ENCODE measurements at places on chromosomes 5 and 9.

- DNase-seq = no peak
Observed at GRCh38 chr9:135772702-135773493, 70.9 kb downstream of the KCNT1 start.

GRCh38 chr9:90870621-90871326, 69.2 kb downstream of the SYK start:
- peak; percentile 31 for DNase-seq

- DNase-seq = no peak
Observed at GRCh38 chr5:483434-484140, 40.6 kb downstream of the EXOC3 start.

- DNase-seq = no peak
Observed at GRCh38 chr9:87855061-87855460, 27.6 kb upstream of the SPATA31E1 start.

DNA sequence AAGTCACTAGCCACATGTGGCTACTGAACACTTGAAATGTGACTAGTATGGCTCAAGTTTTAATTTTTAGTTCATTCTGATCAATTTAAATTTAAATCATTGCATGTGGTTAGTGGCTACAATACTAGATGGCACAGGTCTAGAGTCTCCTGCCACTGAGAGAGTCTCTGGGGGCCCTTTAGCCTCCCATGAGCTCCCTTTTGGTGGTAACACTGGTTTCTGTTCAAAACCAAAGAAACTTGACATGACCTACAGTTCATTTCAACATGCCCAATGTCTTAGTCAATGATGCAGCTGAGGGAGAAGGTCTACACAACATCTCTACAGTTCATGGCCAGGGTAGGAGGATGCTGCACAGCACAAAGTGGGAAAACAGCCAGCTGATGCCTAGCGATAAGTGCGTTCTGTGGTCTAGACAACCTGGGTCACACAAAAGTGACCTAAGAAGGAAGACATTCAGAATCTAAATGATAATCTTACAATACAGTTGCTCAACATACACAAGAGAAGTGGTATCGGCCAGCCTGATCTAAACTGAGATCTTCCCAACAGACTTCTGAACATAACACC, 121.0 kb downstream of the AUH start:
- no peak for DNase-seq

- no peak for DNase-seq
Observed at GRCh38 chr5:1793301-1793740, 6.3 kb downstream of the MRPL36 start.

- DNase-seq = no peak
Observed at GRCh38 chr5:54004697-54005096, 305.7 kb downstream of the ARL15 start.

GRCh38 chr5:112687306-112687705, 50.4 kb upstream of the APC start:
- DNase-seq = no peak

DNA sequence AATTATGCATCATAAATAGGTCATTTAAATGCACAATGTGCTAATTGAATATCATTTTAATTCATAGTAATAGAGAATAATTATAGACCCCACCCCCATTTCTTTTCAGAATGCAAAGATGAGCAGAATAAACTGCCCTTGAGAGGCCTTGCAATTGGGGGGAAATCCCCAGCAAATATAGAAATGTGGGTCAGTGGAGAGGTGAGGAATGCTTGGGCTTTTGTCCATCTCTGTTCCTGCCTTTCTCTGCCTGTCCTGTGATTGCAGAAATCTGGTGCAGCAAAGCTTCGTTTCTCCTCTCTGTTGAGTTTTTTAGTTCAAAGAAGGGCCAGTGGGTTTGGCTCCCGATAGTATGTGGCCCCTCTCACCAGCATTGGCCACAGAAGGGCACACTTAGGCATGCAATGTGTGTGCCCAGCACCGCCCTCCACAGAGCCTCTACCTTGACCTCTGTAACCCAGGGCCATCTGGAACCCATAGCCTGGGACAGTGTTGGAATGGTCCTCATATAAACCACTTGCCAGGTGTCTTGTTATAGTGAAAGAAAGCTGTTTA, 164.2 kb downstream of the SEMA6A start:
- no peak for DNase-seq

DNA sequence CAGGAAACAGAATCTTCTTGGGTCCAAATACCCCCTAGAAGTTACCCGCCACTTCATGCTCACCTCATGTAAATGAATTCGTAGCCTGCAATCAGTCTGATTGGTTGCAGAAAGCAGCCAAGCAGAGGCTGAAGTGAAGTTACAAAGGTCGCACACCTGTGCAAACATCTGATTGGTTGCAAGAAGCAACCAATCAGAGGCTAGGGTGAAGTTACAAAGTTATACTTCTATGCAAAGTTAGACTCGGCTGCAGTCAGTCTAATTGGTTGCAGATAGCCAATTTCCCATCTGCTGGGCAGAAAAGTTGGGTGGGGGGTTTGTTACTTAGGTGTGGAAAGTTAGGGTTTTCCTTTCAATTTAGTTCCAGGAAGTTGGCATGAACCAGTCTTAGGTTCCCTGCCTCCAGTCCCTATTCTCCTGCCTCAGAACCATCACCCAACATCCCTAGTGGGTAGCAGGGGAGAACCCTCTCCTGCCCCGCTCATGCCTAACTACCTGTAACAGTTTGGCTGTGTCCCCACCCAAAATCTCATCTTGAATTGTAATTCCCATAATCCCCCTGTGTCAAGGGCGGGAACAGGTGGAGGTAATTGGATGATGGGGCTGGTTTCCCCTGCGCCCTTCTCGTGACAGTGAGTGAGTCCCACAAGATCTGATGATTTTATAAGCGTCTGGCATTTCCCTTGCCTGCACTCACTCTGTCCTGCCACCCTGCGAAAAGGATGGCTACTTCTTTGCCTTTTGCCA, 1.2 kb upstream of the RUSC2 start:
- no peak for DNase-seq

Data from forelimb muscle (tissue), 1 donor.